ENCODE measurements at places on chromosomes 12 and 14.

DNA sequence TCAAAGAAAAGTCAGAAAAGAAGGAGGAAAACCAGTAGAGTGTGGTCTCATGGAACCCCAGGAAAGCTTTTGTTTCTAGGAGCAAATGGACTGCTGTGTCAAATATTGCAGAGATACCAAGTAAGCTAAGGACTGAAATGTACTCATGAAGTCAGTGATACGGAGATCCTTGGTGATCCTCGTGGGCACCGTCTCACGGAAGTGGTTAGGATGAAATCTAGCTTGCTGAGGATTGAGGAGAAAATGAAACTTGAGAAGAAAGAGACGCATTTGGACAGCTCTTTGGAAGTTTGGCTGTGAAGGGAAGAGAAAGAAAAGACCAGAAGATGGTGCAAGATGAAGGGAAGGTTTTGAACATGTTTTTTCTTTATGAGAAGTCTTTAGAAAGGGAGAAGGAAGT, 104.0 kb upstream of the CCND2 start:
- DNase-seq = no peak

DNA sequence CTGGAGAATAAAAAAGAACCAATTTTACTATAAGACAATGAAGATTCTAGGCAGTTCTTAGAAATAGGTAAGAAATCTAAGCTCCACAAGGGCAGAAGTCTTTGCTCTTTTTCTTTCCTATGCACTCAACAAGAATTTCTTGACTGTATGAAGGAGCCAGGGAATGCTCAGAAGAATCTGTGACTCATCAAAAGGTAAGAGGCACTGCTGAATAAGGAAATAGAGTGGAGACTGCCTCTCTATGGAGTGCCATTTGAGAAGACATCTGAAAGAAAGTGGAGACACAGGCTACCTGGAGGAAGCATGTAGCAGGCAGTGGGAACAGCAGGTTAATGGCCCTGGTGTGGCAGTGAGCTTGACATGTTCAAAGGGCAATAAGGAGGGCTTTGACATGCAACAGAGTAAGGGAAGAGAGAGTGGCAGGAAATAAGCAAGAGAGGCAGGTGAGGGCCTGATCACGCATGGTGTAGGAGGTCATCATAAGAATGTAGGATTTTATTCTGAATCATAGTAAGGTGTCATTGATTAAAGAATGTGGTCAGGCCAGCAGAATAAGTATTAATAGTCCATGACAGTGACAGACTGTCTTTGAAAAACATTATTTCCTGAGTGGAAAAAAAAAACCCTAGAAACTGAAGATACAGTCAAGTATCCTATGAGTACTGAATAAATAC, 446.7 kb upstream of the GARIN6 start:
- no peak for DNase-seq

GRCh38 chr14:102185360-102185759, 45.7 kb downstream of the WDR20 start:
- DNase-seq = no peak

GRCh38 chr12:111838353-111838752, 3.7 kb upstream of the MAPKAPK5 start:
- no peak for DNase-seq

- DNase-seq = no peak
Observed at GRCh38 chr14:96925422-96925821, 128.2 kb downstream of the VRK1 start.

DNA sequence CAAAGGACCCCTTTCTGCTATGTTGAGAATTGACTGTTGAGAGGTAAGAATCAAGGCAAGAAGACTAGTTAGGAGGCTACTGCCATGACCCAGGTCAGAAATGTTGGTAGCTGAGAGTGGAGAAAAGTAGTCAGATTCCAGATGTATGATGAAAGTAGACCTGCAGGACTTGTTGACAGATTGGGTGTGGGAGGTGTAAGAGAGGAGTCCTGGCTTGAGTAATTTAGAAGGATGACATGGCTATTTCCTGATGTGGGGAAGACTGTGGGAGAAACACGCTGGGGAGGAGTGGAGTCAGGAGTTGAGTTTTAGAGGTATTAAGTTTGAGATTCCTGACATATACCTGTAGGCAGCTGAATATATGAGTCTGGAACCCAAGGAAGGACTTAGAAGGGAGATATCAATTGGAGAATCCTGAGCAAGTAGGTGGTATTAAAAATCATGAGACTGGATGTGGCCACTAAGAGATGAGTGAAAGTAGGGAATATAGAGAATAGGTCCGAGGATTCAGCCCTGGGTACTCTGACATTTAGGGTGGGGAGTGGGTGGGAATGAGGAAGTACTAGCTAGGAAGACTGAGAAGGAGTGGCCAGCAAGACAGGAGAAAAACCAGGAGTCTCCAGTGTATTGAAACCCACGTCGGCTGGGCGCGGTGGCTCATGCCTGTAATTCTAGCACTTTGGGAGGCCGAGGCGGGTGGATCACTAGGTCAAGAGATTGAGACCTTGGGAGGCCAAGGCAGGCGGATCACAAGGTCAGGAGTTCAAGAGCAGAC, 12.6 kb upstream of the DDX47 start:
- no peak for DNase-seq

Measured in T-helper 2 cell (primary cell).